Natural killer cell (primary cell): ENCODE measurements at places on chromosomes 5 and 9. TPM values are rescaled to one million over a fixed set of nuclear protein-coding genes. Genes with fewer than 3 reads are reported as not detected.

DNA sequence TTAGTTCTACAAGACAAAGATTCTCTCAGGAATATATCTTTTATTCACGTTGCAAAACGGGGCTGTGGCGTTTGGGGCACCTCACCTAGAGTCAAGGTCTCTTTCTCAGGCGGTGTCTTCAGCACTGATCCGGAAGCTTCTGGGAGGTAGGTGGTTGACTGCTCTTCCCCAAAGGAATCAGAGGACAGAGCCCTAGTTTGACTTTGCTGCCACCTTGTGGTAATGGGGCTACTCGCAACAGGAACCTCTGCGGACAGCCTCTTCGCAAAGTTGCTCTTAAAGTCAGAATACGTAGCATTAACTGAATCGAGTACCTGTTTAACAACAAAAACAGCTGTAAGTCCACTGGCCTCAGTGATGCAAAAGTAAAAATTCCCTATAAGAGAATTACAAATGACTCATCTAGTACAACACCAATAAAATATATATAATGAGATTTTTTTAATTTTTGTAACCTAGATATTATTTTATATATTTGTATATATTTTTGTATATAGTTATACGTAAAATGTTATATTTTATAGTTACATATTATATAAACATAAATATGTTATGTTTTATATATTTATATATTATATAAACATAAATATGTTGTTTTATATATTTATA, 13.3 kb upstream of the GPX8 start:
- H3K27me3 ChIP-seq: no peaks in the 10 kb centered on the region
- H3K4me1 ChIP-seq: peaks cover 7% of the 10 kb centered on the region
- no peak overlapping the region for H3K4me3 ChIP-seq
- peak; percentile 67 for DNase-seq
- H3K27ac ChIP-seq: no peak overlapping the region

- no peaks in the 10 kb centered on the region for H3K4me1 ChIP-seq
- no peak overlapping the region for H3K4me3 ChIP-seq
- no peak overlapping the region for H3K27ac ChIP-seq
These were observed 136.2 kb downstream of the FANCC start for GRCh38 chr9:95181226-95181818.

GRCh38 chr5:109365653-109366052, 44.1 kb downstream of the PJA2 start:
- H3K4me1 ChIP-seq: peaks cover 4% of the 10 kb centered on the region
- H3K27ac ChIP-seq: no peak overlapping the region
- H3K36me3 ChIP-seq: peaks cover 46% of the 10 kb centered on the region
- DNase-seq: no peak

DNA sequence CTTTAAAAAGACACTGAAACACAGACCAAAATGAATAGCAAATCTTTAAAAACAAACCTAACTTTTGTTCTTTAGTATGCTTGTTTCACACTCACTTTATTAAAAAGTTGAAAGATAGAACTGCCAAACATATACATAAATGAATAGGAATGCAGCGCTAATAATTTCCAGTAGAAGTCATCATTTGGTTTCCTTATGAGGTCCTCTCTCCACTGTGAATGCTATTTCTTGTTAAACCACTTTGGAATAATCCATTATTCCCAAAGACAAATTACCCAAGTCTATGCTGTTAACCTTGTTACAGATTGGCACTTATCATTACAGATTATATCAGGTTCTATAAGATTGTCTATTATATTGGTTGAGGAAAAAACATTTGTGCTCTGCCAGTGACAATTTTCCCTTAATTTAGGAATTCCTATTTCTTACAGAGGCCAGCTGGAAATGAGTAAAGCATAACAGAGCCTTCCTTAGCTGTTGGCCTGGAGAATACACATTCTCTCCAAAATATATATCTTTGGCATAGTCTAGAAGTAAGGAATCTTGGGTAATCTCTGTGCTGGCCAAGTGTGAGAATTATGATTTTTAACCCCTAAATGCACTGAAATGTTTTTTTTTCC, 29.3 kb upstream of the MINAR2 start:
- H3K27ac ChIP-seq: no peak overlapping the region
- no peaks in the 10 kb centered on the region for H3K4me1 ChIP-seq
- no peaks in the 10 kb centered on the region for H3K36me3 ChIP-seq
- no peak overlapping the region for H3K4me3 ChIP-seq
- no peak for DNase-seq
- no peaks in the 10 kb centered on the region for H3K27me3 ChIP-seq

DNA sequence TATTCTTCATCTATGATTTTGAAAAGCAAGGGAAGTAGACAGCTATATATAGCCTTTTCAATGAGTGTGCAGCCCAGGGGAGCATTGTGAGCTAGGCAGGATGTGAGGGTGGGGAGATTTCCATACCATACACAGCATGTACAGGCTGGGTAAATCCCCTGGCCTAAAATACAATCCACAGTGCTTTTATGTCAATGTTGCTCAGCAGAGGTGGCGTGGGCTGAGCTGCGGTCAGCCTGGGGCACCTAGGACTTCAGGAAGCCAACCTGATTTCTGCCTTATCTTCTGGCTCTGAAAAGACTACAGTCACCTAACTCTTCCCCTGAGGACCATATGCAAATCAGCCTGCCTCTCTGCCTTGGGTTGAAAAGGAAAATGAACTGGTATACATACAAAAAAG, 6.3 kb upstream of the GARIN3 start:
- peak; percentile 27 for DNase-seq

ROR2 gene
- total RNA-seq: 1.7 TPM

ABLIM3 gene
- 0.41 TPM for total RNA-seq

- H3K27ac ChIP-seq: no peak within 1 kb of the TSS
- DNase-seq: no peak
- H3K27me3 ChIP-seq: no peaks in the 10 kb centered on the region
- no peak within 1 kb of the TSS for H3K4me3 ChIP-seq
- no peaks in the 10 kb centered on the region for H3K4me1 ChIP-seq
These were observed at the start of gene GARNL3 for GRCh38 chr9:127264462-127265219. Gene GARNL3, plus strand, starts transcription at chr9:127264774. Its CDS starts 104 bp downstream, at chr9:127264878.

CCDC183 gene
- total RNA-seq: 0.65 TPM

DNA sequence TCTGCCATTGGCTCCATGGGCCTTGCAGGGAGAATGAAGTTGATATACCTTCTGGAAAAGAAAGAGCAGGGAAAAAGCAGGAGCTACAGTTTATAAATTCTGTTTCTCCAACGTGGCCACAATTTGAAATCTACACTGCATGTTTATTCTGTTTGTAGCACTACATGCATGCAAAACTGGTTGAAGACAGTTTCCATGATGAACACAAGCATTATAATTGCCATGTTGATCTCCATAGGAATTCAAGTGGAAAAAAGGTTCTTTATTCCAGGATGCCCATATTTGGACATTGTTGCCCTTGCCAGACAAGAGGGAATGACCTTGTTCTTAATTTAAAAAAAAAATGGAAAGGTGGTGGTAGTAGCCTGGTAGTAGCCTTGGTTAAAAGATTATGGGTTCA, 69.2 kb upstream of the PALM2AKAP2 start:
- no peak overlapping the region for H3K27ac ChIP-seq
- H3K27me3 ChIP-seq: no peaks in the 10 kb centered on the region
- no peak for DNase-seq

TAF11L5 gene
- total RNA-seq: not detected

RORB gene
- total RNA-seq: 0.41 TPM

- no peaks in the 10 kb centered on the region for H3K4me1 ChIP-seq
- no peaks in the 10 kb centered on the region for H3K36me3 ChIP-seq
- H3K27me3 ChIP-seq: no peaks in the 10 kb centered on the region
- H3K4me3 ChIP-seq: no peak overlapping the region
- H3K27ac ChIP-seq: no peak overlapping the region
These were observed 234.9 kb upstream of the ACTBL2 start for GRCh38 chr5:57717555-57717954.

GRCh38 chr5:72486371-72486770, 20.8 kb downstream of the ZNF366 start:
- no peak overlapping the region for H3K4me3 ChIP-seq
- H3K27me3 ChIP-seq: no peaks in the 10 kb centered on the region
- H3K27ac ChIP-seq: no peak overlapping the region
- H3K4me1 ChIP-seq: no peaks in the 10 kb centered on the region

GABRA1 gene
- not detected for total RNA-seq

GRCh38 chr5:143976055-143976454, 164.1 kb downstream of the HMHB1 start:
- H3K27me3 ChIP-seq: no peaks in the 10 kb centered on the region
- no peaks in the 10 kb centered on the region for H3K36me3 ChIP-seq
- no peak for DNase-seq
- no peaks in the 10 kb centered on the region for H3K4me1 ChIP-seq
- no peak overlapping the region for H3K4me3 ChIP-seq

GRCh38 chr9:138006576-138007233, 129.1 kb downstream of the CACNA1B start:
- peak; percentile 11 for DNase-seq
- no peaks in the 10 kb centered on the region for H3K36me3 ChIP-seq
- H3K4me3 ChIP-seq: no peak overlapping the region
- no peaks in the 10 kb centered on the region for H3K27me3 ChIP-seq
- H3K27ac ChIP-seq: no peak overlapping the region

DNA sequence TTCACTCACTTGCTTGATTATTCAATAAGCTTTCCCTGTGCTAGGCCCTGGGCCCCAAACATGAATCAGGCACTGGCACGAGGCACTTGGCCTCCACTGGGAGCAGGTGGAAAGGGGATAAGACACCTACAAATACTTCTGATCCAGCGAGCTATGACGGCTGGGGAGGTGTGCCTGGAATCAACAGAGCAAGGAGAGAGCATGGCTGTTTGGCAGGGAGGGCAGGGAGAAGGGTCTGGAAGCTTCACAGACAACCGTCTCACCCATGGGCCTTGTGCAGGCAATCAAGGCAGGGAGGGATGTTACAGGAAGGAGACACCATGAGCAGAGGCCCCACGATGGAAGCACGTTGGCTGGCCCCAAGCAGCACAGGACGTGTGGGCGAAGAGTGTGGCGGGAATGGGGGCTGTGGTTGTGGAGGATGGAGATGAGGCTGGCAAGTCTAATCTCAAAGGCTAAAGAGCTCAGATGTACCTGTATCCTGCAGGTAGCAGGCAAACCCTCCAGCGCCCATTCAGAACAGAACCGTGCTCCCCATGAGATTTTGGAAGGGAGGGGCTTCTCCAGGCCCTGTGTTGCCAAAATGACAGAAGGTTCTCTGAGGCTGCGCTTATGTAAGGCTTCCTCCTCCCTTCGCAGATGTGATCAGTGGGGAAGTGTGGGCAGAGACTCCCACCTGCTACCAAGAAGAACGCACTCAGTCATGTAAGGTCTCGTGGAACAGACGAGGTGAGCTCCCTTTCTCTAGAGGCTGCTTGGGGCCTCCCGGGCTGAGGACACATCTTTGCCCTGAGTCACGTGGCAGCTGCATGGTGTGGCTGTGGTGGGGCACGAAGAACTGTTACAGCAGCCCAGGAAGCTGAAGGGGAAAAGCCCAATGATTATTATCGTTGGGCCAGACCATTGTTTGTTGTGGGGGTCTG, 189.7 kb downstream of the DAB2IP start:
- H3K4me1 ChIP-seq: no peaks in the 10 kb centered on the region
- DNase-seq: no peak
- no peak overlapping the region for H3K27ac ChIP-seq
- H3K4me3 ChIP-seq: no peak overlapping the region
- H3K27me3 ChIP-seq: no peaks in the 10 kb centered on the region

NSG2 gene
- not detected for total RNA-seq

DNA sequence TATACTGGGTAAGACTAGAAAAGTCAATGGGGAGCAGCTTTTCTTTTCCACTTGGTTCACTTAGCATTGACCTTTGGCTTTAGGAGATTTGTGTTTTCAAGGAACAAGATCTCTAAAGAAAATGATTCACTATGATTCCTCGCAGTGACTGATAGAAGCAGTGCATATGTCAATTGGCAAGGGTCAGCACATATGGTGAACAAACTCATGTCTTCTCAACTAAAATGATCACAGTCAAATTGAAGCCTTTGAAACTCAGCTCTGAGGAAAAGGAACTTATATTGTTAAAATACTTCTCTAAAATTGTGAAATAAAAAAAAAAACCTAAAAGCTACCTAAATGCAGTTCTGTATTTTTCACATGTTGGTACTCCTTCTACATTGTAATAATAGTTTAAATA, 43.2 kb upstream of the IL7R start:
- H3K4me3 ChIP-seq: no peak overlapping the region
- H3K4me1 ChIP-seq: peaks cover 20% of the 10 kb centered on the region
- DNase-seq: no peak
- H3K27me3 ChIP-seq: no peaks in the 10 kb centered on the region
- H3K36me3 ChIP-seq: no peaks in the 10 kb centered on the region

GRCh38 chr5:122172207-122172606, 42.9 kb downstream of the ZNF474 start:
- H3K36me3 ChIP-seq: no peaks in the 10 kb centered on the region
- no peak for DNase-seq
- no peak overlapping the region for H3K27ac ChIP-seq
- H3K4me3 ChIP-seq: no peak overlapping the region

GRCh38 chr9:90180381-90180780, 462.2 kb downstream of the DIRAS2 start:
- H3K4me3 ChIP-seq: no peak overlapping the region
- H3K4me1 ChIP-seq: no peaks in the 10 kb centered on the region
- no peaks in the 10 kb centered on the region for H3K27me3 ChIP-seq
- H3K27ac ChIP-seq: no peak overlapping the region
- no peaks in the 10 kb centered on the region for H3K36me3 ChIP-seq

DNA sequence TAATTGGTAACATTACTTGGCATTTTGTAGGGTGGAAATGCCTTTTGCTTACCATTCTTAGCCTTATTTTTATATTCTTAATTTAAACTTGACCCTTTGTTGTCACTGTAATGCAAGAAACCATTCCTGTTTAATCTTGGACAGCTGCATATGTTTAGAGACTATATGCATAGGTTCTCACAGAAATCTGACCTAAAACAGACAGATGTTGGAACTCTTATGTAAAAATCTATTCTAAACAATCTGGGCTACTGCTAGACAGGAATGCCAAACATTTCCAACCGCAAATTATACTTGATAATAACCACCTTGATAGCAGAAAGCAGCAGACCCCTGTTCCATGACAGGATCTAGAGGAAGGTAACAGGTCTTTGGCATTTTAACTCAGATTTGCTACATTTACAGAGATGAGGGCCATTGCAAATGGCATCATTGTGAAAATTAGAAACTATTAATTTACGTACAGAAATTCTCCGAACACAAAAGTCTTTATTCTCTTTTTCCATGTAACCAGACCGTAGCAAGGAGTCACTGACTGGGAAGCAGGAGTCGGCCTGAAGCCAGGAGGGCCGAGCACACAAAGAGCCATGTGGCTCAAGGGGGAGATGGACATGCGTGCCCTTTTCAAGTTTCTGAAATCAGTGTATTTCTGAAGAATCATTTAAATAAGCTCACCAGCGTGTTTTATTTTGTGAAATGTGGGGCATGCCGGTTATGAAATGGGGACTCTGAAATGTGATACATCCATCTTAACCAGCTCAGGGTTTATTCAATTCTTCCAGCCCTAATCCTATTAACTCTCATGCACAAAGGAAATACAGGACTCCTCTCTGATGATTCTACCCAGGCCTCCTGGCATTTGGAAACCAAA, 139.3 kb downstream of the AOPEP start:
- no peak overlapping the region for H3K4me3 ChIP-seq
- DNase-seq: no peak
- peaks cover 28% of the 10 kb centered on the region for H3K4me1 ChIP-seq
- no peak overlapping the region for H3K27ac ChIP-seq

- H3K4me3 ChIP-seq: no peak overlapping the region
- DNase-seq: no peak
- no peak overlapping the region for H3K27ac ChIP-seq
- no peaks in the 10 kb centered on the region for H3K27me3 ChIP-seq
- H3K36me3 ChIP-seq: no peaks in the 10 kb centered on the region
- H3K4me1 ChIP-seq: no peaks in the 10 kb centered on the region
These were observed 29.8 kb upstream of the GGTA1 start for GRCh38 chr9:121529237-121529987.
